ENCODE measurements at places on chromosomes 7 and 10. TPM values are rescaled to one million over a fixed set of nuclear protein-coding genes. Genes with fewer than 3 reads are reported as not detected.

- H3K36me3 ChIP-seq = no peaks in the 10 kb centered on the region
- H3K4me1 ChIP-seq = no peaks in the 10 kb centered on the region
- H3K4me3 ChIP-seq = no peak overlapping the region
- no peaks in the 10 kb centered on the region for H3K27me3 ChIP-seq
- no peak for DNase-seq
Observed at GRCh38 chr7:23965296-23965695, 255.3 kb downstream of the STK31 start.

PTCD1 gene
- total RNA-seq = 13.4 TPM

DNA sequence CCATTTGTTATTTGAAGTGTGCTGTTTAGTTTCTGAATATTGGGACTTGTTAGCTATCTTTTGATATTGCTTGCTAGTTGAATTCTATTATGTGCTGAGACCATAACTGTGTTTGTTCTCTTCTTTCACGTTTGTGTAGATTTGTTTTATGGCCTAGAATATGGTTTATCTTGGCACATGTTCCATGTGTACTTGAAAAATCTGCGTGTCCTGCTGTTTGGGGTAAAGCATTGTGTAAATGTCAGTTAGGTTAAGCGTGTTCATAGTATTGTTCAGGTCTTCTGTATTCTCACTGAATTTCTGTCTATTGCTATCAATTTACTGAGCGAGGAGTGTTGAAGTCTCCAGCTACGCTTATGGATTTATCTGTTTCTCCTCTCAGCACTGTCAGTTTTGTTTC, 19.4 kb downstream of the MMP21 start:
- H3K27me3 ChIP-seq = no peaks in the 10 kb centered on the region
- H3K27ac ChIP-seq = no peak overlapping the region
- DNase-seq = no peak
- no peaks in the 10 kb centered on the region for H3K4me1 ChIP-seq

DNA sequence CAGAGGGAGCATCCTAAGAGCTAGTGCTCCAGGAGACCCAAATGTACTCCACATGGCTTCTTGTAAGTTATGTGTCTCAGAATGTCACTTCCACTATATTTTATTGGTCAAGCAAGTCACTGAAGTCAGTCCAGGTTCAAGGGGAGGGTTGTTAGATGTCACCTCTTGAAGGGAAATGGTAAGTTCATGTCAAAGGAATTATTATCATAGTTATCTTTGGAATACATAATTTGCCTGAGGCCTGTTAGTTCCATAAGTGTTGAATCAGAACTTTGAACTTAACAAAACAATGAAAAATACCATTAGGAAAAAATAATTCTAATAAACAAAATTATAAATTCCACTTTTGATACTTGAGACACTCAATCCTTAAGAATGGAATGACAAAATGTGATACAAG, 30.6 kb downstream of the STAM start:
- no peak overlapping the region for H3K4me3 ChIP-seq
- H3K27ac ChIP-seq = no peak overlapping the region
- no peak for DNase-seq

ENTPD7 gene
- total RNA-seq = 6.0 TPM

DNA sequence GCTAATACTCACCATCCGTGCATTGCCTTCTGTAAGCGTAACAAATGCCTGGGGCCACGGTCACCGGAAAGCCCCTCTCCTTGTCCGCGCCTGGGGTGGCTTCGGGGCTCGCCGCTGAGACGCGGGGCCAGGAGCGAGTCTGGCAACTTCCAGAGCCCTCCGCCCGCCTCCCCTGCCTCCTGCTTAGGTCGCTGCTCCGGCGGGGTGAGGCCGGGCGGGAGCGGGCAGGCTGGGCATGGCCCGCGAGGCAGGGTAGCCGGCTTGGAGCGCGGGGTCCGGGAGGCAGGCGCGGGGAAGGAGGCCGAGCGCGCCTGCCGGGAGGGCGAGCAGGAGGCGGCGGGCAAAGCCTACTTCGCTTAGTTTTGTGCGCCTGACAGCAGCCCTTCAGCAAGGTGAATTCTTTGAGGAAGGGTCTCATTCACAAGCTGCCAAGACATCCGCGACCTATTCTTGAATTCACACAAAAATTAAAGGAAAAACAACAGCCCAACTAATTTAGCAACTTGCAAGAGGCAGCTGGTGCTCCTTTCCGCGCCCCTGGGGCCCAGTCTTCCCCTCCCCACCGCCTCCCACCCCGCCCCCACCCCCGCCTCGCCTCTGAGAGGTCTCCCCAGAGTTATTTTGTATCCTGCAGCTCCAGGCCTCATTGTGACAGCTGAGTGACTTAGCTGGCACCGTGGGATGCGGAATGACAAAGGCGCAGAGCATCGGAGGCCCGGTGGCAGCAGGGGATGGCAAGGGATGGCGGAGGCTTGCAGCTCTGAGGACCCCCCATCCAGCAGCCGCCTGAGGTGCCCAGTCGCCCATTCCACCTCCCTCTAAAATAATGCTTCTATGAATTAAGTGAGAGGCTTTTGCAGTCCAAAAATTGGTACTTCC, 12.8 kb upstream of the KAT6B start:
- no peak overlapping the region for H3K27ac ChIP-seq
- H3K4me3 ChIP-seq = no peak overlapping the region
- peaks cover 6% of the 10 kb centered on the region for H3K4me1 ChIP-seq
- no peak for DNase-seq
- H3K36me3 ChIP-seq = peaks cover 11% of the 10 kb centered on the region
- no peaks in the 10 kb centered on the region for H3K27me3 ChIP-seq

DNA sequence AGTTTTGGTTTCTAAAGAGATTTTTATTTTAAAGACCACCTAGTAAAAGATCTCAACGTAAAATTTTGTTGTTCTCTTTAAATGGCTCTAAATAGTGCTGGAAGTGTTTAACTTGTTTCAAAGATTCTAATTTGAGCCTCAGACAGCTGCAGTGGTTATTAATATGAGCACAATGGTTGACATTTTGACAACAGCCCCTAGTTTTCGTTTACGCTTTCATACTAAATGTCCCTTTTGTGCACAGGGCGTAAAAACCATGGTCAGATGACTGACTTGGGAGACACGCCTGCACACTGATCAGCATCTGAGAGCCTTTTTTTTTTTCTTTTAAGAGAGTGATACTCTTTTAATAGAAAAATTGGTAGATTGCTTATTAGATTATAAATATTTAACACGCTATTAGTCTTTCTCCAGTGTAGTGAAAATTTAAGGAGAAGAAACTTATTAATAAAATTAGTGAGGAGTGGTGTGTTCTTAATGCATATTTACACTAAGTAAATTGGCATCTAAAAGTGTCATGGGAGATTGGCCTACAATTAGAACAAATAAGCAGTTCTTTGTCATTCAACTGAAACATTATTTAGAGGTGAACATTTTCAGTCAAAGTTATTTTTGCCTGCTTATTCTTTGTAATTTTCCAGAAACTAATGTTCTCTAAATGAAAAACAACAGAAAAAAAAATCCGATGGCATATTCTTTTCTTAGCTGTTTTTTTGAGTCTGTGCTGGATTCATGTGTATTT, 182.8 kb upstream of the PHYHIPL start:
- no peak overlapping the region for H3K4me3 ChIP-seq
- no peaks in the 10 kb centered on the region for H3K4me1 ChIP-seq
- no peaks in the 10 kb centered on the region for H3K36me3 ChIP-seq
- no peak overlapping the region for H3K27ac ChIP-seq
- no peaks in the 10 kb centered on the region for H3K27me3 ChIP-seq

DNA sequence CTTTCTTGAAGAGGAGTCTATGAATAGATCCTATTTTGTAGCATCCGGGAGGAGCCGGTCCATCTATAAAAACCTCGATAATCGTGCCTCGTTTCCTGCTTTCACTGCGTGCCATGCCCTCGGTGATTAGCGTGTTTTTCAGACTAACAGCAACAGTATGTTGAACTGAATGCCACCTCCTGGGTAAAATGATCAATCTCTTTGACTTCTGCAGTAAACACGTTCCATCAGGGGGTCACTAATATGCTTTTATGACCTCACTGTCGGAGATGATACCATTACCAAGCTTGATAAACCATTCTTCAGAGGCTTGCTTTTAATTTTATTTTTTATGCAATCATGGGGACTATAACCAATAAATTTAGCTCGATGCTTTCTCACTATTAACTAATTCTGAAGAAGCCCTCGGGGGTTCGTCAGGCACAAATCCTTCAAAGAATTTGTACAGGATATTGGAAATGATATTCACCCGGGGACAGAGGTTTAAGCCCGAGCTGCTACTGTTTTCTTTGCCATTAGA, 228.3 kb downstream of the ADARB2 start:
- no peak overlapping the region for H3K4me3 ChIP-seq
- DNase-seq = no peak
- no peaks in the 10 kb centered on the region for H3K4me1 ChIP-seq
- no peak overlapping the region for H3K27ac ChIP-seq

DNA sequence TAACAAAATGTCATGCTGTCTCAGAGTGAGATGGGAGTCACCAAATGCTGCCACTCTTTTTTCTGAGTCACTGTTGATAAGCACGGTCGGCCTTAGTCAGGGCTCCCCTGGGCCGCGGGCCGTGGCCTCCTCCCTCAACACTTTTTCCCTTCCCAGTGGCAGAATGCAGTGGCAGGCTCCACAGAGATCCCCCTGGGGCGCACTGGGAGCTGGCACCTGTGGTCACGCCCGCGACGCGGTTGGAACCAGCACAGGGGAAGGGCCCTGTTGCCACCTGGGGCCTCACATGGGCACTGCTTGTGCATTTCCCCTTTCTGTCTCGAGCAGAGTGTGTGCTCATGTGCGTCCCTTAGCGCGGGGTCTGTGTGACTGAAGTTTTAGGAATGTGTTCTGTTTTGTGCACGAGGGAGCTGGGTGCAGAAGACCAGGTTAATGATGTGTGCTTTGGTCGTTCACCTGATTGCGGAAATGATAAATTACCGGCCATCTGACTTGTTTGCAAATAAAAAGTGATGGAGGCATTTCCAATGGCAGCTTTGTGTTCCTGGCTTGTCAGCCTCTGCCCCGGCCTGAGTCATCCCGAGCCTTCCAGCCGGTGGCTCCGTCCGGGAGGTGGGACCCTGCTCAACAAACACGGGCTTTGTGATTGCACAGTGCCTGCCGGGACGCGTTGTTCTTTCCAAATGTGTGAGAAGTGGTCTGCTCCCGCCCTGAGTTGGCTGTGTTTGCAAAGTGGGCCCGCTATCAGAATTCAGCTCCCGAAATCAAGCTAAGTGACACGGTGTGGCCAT, 100.7 kb downstream of the NKX6-2 start:
- no peak overlapping the region for H3K27ac ChIP-seq
- DNase-seq = no peak
- peaks cover 3% of the 10 kb centered on the region for H3K36me3 ChIP-seq
- H3K4me3 ChIP-seq = no peak overlapping the region
- peaks cover 19% of the 10 kb centered on the region for H3K4me1 ChIP-seq
- no peaks in the 10 kb centered on the region for H3K27me3 ChIP-seq

GRCh38 chr7:115676080-115676479, 354.5 kb downstream of the TFEC start:
- no peaks in the 10 kb centered on the region for H3K4me1 ChIP-seq
- no peak for DNase-seq
- no peak overlapping the region for H3K4me3 ChIP-seq
- no peaks in the 10 kb centered on the region for H3K27me3 ChIP-seq
- no peaks in the 10 kb centered on the region for H3K36me3 ChIP-seq
- H3K27ac ChIP-seq = no peak overlapping the region

- no peak overlapping the region for H3K4me3 ChIP-seq
- H3K4me1 ChIP-seq = peaks cover 4% of the 10 kb centered on the region
- DNase-seq = no peak
Observed at GRCh38 chr10:29537799-29538198, 97.0 kb downstream of the SVIL start.

DNA sequence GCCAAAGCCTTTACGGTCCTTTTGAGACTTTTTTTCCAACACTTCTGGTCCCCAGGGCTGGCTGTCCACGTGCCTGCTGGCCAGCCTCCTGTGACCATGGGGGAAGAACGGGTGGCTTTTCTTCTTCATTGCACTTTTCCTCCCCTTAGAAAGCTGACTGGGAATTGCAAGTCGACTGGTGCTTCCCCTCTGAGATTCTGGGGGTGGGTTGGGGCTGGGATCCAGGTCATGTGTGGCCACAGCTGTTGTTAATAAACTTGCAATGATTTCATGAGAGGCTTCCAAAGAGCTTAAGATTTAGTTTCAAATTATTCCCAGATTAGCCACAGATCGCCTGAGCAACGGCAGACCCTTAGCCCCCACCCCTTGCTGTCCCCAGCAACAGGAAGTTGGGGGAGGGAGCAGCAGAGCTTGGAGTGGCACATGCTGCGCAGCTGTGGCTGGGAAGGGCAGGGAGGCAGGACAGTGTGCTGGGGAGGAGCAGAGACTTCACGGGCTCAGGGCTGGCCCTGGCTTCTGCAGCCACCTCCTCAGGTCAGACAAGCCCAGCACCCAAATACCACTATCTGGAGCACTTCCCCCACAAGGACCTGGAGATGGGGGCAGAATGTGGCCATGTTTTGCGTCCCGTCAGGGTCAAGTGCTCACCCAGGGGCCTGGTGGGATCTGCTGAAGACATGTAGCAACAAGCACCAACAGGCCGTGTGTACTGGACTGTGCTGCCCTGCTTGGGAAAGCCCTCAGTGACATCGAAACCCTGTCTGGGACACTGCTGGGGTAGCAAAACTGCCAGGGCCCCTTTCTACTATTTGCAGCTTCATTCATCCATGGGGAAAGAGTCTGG, 147.1 kb downstream of the RNF216 start:
- H3K4me3 ChIP-seq = no peak overlapping the region
- no peak overlapping the region for H3K27ac ChIP-seq
- H3K36me3 ChIP-seq = peaks cover 36% of the 10 kb centered on the region
- peaks cover 31% of the 10 kb centered on the region for H3K4me1 ChIP-seq
- H3K27me3 ChIP-seq = no peaks in the 10 kb centered on the region

SPAM1 gene
- not detected for total RNA-seq

DNA sequence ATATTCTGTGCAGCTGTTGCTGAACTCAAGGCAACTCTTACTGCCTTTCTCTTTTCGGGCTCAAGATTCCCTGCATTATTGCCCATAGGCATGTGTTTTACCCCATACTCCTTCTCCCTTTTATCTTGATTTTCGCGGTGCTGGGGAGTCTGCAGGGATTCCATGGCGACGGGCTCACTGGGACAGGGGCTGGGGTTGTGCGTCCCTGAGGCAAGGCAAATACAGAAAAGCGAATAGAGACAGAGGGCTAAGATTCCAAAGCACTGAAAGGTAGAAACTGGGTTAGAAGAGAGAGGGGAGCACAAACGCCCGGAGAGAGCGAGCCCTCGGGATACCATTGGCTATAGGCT, 519 bp upstream of the RPP38 start:
- DNase-seq = no peak
- H3K4me1 ChIP-seq = peaks cover 25% of the 10 kb centered on the region
- peak overlapping the region; percentile 95 for H3K27ac ChIP-seq
- H3K4me3 ChIP-seq = peak overlapping the region; percentile 96
- peaks cover 22% of the 10 kb centered on the region for H3K36me3 ChIP-seq

- H3K27ac ChIP-seq = no peak overlapping the region
- no peaks in the 10 kb centered on the region for H3K4me1 ChIP-seq
- DNase-seq = no peak
- H3K27me3 ChIP-seq = peaks cover 7% of the 10 kb centered on the region
Observed at GRCh38 chr7:41788556-41788955, 85.7 kb upstream of the INHBA start.

- DNase-seq = peak; percentile 33
- no peaks in the 10 kb centered on the region for H3K36me3 ChIP-seq
- H3K4me1 ChIP-seq = no peaks in the 10 kb centered on the region
- H3K4me3 ChIP-seq = no peak overlapping the region
- no peaks in the 10 kb centered on the region for H3K27me3 ChIP-seq
Observed at GRCh38 chr10:125868372-125868975, 12.6 kb downstream of the DHX32 start.

ACTR3C gene
- 4.6 TPM for total RNA-seq

CLDN3 gene
- total RNA-seq = not detected

- peaks cover 68% of the 10 kb centered on the region for H3K27me3 ChIP-seq
- H3K27ac ChIP-seq = no peak overlapping the region
- H3K36me3 ChIP-seq = peaks cover 2% of the 10 kb centered on the region
- DNase-seq = no peak
- no peak overlapping the region for H3K4me3 ChIP-seq
Observed at GRCh38 chr10:27747096-27747451, 1.5 kb upstream of the MKX start.

GRB10 gene
- 6.3 TPM for total RNA-seq
